Activated CD4-positive, alpha-beta T cell treated with anti-CD3 and anti-CD28 coated beads for 4 hours (primary cell): ENCODE measurements at places on chromosomes 16 and 17.

DNA sequence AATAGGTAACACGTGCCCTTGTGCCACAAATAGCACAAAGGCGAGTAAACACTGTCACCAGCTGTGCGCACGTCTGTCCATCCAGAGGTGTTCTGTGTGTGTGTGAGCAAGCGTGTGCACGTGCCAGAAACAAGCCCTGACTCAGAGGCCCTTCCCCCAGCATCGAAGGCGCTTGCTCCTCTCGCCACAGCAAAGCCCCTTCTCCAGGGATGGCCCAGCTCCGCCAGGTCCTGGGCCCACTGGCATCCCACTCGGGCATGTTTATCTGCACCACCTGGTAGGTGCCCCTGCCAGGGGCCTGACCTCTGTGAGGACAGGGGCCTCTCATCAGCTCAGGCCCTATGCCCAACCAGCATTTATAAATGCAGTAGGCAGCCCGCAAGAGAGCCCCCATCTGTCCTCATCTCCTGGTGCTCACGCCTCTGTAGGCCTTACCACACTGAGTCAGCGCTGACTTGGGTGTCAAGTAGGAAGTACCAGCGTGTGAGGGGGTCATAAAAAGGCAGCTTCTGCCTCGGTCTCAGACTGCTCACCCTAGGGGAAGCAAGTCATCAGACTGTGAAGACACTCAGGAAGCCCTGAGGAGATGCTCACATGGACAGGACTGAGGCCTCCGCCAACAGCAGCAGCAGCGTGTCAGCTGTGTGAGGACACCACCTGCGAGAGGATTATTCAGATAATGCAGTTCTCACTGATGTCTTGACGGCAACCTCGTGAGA, 10.8 kb downstream of the TMEM235 start:
- DNase-seq, result no peak

GRCh38 chr16:25192096-25192495, 24.7 kb upstream of the AQP8 start:
- DNase-seq, result no peak

GRCh38 chr16:56350491-56351405, 74.6 kb downstream of the AMFR start:
- DNase-seq, result no peak

DNA sequence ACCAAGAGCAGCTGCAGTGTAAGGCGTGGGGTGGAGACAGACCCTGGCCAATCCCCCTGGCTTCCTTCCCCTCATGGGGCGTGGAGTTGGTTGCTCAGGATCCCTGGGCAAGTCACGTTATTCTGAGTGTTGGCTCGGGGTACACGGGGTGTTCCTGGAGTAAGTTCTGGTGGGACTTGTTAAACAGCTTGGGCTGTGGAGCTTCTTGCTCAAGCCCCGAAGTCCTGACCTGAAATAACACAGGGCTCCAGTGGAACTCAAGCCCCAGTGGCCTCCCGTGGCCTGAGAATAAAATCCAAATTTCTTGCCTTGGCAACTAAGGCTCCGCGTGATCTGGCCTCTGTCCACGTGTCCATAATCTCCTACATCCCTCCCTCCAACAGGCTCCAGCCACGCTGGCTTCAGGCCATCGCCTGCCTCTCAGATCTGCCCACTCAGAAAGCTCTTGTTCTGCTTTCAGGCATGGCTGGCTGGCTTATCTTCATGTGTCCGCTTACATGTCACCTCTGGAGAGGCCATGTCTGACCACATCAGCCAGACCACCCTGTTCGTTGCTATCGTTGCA, 49.3 kb upstream of the BCO1 start:
- no peak for DNase-seq

DNA sequence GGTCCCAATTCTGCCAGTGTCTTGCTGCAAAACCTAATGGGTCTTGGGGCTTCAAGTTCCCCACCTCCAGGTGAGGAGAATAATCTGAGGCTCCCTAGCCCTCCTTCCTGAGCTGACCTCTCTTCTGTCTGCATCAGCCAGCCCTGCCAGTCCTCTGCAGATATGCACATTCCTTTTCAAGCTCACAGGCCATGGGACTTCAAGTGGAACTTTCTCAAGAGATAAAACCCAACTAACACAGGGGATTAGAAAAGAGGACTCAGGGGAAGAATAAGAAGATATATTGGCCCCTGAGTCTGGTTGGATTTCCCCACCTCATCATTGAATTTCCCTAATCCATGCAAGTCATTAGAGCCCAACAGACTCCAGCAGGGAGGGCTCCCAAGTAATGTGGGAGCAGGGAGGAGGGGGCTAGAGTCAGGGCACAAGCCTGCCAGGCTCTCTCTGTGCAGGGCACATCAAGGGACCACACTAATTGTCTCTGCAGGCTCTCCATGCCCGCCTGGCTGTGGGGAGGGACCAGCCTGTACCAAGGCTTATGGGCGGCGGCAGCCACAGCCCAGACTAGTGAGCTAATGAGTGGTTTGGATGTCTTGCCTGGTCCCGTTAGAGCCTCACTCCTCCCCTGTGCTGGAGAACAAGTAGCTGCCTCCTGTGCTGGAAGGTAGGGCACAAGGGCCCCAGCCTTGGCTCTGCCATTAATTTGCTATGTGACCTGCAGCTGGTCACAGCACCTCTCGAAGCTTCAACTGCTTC, 1.2 kb downstream of the KRT14 start:
- no peak for DNase-seq

GRCh38 chr17:64115043-64115698, 14.8 kb downstream of the ERN1 start:
- no peak for DNase-seq

- DNase-seq, result no peak
Observed at GRCh38 chr16:73150786-73151185, 102.9 kb upstream of the ZFHX3 start.

GRCh38 chr17:46266656-46267544, 28.0 kb upstream of the LRRC37A start:
- peak; percentile 75 for DNase-seq

DNA sequence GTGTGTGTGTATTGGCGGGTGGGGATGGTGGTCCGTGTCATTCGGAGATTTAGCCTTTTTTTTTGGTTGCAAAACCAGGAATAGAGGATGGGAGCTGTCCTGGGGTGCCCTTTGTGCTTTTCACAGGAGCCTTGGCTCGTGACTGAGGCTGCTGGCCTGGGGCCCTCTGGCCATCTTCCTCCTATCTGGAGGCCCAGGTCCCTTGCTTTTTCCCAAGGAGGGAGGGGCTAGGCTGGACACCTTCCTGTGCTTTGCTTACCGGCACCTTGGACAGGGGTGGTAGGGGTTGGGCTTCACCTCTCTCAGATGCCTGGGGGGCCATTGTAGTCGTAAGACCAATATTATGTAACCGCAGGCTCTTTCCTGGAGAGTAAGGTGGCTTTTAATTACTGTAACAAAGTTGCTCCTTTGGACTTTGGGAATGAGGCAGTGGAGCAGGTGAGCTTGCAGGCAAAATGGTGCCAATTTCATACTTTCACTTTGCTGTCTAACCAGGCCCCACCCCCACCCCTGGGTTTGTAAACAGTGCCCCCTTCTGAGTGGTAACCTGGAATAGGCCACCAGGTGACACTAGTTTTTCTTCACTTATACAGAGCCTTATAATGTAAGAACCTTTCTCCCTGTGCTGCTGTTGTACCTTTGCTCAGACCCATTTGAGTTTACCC, 1.2 kb downstream of the DYNLL2 start:
- peak; percentile 67 for DNase-seq

DNA sequence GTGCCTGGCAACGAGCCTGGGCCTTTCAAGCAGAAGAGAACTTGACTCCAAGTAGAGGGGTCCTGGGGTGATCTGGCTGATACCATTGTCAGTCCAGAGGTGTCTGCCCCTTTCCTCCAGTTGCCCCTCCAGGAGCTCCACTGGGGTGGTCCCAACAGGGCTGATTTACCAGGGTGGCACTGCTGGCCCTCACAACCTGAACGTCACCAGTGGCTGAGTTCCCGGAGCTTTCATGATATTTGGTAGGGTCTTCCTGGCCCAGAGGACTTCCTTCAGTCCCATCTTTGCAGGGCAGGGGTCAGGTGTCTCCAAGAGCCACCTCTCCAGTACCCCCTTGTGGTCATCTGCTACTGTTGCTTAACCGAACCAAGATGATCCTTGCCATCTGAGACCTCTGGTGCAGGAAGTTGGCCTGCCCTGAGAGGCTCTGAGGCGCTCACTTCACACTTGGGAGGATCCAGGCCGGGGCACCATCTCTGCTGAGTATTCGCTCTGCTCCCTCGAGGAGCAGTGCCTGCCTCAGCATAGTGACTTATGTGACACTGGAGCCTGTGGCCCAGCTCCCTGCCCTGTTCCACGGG, 3.5 kb downstream of the LIMD2 start:
- no peak for DNase-seq

GRCh38 chr17:7260651-7261378, 1.5 kb downstream of the CLDN7 start:
- no peak for DNase-seq

DNA sequence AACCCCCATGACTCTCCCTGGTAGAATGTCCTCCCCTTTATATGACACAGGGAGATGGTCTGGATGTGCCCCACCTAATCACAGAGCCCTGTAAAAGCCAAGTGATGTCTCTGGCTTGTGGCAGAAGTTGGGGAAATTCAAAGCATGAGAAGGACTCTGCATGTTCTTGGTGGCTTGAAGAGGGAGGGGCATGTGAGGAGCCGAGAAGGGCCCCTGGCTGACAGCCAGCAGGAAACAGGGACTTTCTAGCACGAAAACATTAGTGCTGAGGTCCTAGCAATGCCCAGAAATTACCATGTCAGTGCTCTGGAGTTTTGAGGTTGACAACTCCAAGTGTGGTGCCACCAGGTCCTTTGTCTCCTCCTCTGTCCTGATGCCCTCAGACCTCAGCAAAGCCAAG, 75.9 kb downstream of the USP22 start:
- DNase-seq, result no peak
